Germinal center (tissue), 1 donor: ENCODE measurements at places on chromosomes 4 and X.

DNA sequence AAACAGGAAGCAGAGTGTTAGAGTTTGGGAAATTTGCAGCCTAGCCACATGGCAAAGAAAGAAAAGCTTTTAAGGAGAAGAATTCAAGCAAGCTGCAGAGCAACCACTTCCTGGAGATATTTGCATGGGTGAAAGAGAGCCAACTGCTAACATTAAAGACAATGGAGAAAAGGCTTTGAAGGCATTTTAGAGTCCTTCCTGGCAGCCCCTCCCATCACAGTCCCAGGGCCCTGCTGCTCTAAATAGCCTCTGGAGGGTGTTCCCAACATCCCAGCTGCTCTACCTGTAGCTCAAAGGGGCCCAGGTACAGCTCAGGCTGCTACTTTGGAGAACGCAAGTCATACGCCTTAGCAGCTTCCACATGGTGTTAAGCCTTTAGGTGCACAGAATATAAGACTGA is 235.9 kb upstream of the FMR1 start:
- DNase-seq = no peak

GRCh38 chr4:73012673-73013072 is 56.8 kb downstream of the COX18 start:
- DNase-seq = no peak

- DNase-seq = no peak
These were observed 57.5 kb downstream of the PCDH18 start for GRCh38 chr4:137474711-137475301.

DNA sequence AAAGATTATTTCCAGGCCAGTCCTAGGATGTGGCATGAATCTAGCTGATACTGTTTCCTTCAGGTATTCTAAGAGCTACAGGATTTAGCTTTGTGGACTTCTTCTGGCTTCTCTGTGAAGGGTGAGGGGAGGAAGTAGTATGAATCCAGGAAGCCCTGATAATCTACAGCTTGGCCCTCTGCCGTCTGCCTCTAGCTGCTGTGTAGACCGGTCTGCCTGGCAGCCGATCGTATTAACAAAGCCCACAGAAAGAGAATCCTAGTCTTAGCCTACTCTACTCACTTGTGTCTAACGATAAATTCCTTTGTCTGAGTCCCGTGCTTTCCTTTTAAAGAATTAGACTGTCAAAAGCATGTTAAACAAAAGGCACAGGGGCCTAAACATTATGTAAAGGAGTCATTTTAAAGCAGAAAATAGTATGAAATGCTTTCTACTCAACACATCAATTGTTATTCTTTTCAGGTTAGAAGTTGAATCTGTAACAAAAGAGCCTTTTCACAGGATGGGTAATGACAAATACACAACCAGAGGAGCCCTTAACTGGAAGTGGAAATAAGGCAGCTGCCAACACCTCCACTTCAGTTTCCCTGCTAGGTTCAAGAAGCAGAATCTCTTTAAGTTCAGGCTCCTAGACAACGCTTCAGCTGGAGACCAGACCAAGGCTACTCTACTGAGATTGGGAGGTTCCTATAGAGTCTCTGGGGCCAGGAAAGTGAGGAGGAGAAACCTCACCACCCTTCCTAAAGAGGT is 48.9 kb upstream of the UCP1 start:
- no peak for DNase-seq

- no peak for DNase-seq
These were observed 241.5 kb downstream of the FRAS1 start for GRCh38 chr4:78298618-78299017.

- DNase-seq = no peak
These were observed 19.0 kb downstream of the QDPR start for GRCh38 chr4:17492876-17493275.

DNA sequence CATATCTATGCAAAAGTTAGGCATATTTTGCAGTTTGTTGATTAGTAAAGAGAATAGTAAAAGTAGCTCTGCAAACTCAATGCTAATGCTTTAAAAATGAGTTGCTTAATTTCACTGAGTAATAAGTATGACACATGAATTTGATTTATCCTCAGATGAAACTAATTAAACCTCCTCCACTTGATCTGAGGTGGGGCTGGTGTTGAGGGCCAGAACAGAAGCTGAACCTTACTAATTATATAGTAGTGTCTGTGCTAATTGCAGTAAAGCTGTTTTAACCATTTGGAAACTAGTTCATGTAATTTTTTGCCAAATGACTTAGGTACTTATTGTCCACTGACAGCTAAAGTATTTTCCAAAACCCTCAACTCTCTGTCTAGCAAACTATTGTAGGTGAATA is 7.7 kb upstream of the PGAM4 start:
- no peak for DNase-seq

- DNase-seq = no peak
These were observed at the start of gene KCNE5 for GRCh38 chrX:109624641-109625616. Gene KCNE5, minus strand, starts transcription at chrX:109625172. Its CDS starts 152 bp downstream, at chrX:109625020.
